ENCODE measurements at places on chromosomes 5 and 9.

DNA sequence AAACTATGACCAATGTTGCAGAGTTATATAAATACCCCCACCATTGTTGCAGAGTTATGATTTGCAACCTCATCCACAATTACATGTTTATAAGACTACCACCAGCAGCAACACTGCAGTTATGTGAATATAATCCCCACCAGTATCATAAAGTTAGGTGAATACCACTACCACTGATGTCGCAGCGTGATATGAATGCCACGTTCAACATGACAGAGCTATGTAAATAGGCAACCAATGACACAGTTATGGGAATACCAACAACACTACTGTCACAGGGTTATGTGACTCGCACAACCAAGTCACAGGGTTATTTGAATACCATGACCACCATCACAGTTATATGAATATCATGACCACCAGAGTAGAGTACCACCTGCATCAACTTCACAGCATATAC is 63.9 kb downstream of the SHC3 start:
- DNase-seq = no peak

GRCh38 chr5:172541773-172542136 is 87.4 kb upstream of the SH3PXD2B start:
- DNase-seq = no peak

DNA sequence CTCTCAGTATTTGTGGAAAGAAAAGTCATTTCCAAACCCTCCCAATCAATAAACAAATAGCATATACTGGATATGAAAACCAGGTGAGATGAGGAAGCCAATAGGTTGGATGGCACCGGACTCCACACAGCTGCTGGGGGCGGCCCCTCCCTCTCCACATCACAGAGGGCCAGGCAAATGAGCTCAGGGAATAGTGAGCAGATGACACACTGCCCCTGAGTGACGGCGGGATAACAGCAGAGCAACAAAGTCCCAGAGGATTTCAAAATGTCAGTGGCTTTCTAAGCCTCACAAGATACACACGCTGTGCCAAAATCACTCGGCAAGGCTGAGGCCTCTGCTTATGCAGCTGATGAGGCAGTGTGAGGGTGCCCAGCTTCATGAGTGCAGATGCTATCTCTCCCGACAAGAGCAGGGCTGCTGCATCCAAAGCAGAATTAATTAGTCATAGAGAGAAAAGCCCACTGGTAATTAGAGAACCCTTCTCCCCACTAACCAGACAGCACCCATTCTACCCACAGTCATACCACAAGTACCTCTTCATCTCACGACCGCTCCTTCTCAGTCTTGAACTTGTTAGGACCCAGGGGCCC is 235.0 kb upstream of the NFIL3 start:
- DNase-seq = no peak

- DNase-seq = peak; percentile 37
These were observed 15.1 kb downstream of the IFNA1 start for GRCh38 chr9:21455320-21455719.

DNA sequence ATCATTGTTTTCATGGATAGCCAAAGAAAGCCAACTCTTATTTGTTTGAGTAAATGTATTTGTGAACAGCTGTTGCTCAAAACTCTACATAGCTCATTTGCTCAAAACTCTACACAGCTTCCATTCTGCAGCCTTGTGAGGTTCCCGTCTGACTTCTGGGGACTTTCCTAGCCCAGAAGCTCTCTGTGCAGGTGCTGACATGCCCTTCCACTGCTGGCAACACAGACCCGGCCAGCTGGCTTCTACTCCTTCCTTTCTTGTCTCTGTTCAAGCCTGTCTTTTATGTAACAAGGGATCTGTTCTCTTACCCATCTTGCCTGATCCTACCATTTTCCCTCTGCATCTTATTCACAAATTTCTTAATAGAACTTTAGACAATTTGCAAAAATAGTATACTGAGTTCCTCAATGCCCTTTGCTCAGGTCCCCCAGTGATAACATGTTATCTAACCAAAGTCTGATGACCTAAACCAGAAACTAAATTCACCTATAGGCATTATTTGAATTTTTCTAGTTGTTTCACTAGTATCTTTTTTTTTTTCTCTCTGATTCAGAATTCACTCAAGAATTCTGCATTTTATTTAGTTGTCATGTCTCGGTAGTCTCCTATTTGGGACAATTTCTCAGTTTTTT is 556.5 kb upstream of the SEMA6A start:
- peak; percentile 31 for DNase-seq

- DNase-seq = no peak
These were observed 73.0 kb downstream of the UGCG start for GRCh38 chr9:111969622-111970021.

- DNase-seq = no peak
These were observed 183.3 kb downstream of the MAPKAP1 start for GRCh38 chr9:125523681-125524080.

DNA sequence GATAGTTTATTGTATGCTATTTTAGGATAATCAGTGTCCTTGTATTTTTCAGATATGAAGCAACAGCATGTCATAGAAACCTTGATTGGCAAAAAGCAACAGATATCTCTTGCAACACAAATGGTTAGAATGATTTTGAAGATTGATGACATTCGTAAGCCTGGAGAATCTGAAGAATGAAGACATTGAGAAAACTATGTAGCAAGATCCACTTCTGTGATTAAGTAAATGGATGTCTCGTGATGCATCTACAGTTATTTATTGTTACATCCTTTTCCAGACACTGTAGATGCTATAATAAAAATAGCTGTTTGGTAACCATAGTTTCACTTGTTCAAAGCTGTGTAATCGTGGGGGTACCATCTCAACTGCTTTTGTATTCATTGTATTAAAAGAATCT is 14.5 kb downstream of the CCT5 start:
- no peak for DNase-seq

DNA sequence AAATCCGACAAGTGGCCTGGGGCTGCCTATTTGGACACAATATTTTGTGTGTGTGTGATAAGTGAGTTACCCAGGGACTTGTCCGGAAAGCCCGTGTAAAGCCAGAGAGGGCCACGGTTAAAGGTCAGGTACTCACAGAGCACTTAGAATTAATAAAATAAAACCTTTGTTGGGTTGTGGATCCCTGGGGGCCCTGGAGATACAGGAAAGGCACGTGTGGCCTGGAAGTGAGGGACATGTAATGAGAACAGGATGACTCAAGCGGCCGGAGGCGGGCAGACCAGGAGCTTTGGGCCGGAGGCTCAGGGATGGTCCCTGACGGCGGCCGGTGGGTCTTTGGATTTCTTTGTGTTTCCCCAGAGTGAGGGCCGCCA is 1.0 kb downstream of the DMRT2 start:
- no peak for DNase-seq

DNA sequence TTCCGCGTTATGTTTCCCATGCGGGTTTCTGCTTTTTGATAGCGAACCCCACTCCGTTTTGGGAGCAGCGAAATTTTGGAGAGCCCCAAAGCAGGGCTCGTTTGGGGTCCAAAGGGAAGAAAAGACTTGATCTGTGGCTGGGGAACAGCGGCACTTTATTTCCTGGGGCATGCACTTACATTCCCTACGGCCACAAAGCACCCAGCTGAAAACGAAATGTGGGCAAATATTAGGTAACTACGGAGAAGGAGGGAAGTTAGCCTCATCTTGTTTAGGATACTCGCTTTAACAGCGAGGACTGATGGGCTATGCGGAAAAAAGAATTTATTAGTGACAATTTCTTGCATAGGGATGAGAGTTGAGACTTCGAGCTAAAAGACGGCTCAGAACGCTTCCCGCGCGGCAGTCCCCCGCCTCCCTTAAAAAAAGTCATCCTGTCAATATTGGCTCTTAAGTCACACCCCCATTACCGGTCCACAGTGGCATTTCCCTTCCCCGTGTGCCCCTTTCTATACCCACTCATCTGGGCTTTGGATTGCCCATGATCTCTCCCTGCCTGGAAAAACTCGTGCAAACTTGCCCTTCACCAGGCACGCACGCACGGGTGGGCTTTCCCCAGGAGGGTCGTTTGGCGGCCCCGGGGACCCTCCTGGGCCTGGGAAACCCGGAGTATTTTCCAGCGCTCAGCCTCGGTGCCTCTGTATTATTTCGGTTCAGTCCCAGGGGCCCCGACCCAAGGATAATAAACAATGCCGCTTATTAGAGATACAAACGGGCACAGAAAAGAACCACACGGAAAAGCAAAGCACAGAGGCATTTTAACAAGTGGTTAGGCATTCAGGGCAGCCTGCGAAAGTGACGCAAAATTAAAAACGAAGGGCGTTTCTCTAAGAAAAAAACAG is 35.8 kb upstream of the NFIB start:
- no peak for DNase-seq

- no peak for DNase-seq
These were observed 489.8 kb downstream of the SEMA5A start for GRCh38 chr5:9056046-9056445.

DNA sequence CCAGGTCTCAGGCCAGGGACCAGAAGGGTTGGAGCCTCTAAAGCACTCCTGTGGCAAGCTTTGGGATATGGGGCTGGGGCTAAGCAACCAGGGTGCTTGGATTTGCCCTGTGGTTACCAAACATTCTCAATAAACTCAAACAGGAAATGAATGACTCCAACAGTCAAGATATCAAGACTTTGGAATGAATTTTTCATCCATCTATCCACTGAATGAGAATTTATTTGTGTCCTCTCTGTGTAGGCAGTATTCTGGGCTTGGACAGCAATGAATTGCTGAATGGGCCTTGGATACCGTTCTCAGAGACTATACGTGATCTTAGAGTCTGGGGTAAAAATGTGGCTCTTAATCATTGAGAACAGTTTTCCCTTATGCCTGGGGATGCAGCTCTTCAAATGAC is 212.5 kb downstream of the DAB2IP start:
- DNase-seq = no peak

DNA sequence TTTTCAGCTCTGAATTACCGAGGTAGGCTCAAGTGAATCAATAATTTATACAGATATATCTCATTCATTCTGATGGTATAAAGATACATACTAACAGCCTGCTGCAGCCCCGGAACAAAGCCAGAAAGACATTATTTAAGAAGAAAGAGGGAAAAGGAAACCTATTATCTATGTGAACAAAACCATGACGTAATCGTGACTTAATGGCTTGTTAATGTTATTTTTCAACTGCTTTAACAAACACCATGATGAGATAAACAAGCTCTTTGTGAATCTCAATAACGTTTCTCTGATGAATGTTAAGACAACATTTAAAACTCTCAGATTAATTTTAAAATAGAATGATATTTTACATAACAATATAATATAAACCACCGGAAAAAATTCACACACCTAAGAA is 237.1 kb downstream of the SLF1 start:
- no peak for DNase-seq

DNA sequence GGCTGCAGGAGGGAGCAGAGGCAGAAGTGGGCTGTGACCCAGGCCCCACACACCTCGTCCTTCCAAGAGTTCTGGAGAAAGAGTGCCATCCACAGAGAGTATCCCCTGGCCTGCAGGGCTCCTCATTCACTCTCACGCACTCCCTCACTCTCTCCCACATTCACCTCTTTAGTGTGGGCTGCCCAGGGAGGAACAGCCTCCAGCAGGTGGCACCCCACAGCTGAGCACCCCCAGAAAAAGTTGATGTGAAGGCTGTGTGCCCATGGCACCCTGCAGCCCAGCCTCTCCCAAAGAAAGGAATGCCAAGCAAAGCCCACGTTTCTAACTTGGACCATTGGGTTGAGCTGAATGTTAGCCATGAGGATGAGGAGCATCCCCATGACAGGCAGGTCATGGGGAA is 4.5 kb upstream of the SHC3 start:
- no peak for DNase-seq

- no peak for DNase-seq
These were observed 411.6 kb downstream of the BNC2 start for GRCh38 chr9:16458696-16459420.

- no peak for DNase-seq
These were observed 66.8 kb upstream of the CEP78 start for GRCh38 chr9:78169125-78169524.

- peak; percentile 70 for DNase-seq
These were observed 59.4 kb upstream of the RAPGEF1 start for GRCh38 chr9:131799177-131799823.

GRCh38 chr5:176784218-176785165 is 25.9 kb upstream of the UNC5A start:
- DNase-seq = no peak

DNA sequence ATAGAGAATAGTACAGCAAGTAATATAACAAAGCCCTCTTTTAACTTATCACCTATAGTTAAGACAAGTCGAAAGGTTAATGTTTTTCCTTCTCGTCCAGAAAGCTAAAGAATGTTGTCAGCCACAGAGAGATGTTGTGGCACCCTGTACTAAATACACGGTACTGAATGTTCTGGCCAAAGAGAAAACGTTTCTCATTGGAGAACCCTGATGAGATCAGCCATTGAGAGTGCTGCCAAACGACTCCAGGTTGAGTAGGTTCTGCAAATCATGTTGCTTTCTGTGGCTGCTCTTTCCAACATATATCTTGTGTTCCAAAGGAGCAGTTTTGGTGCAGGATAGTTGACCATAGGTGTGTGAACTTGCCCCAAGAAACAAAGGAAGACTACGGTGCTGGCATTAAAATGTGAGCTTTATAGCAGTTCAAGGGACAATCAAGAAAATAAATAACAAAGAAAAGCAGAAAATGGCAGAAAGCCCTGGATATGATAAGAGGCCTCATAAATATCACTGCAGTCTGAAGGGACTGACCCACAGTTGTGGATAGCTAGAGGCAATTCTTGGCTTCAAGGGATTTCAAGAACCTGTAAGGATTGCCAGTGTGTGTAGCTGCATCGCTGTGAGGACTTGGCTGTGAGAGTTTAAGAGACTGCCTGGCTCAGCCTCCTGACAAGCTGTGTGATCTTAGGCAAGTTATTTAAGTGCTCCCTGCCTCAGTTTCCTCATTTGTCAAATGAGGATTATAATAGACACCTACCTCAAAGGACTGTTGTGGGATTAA is 102.7 kb downstream of the ARHGEF28 start:
- DNase-seq = no peak

- DNase-seq = no peak
These were observed 310.9 kb downstream of the EFNA5 start for GRCh38 chr5:107359916-107360234.

DNA sequence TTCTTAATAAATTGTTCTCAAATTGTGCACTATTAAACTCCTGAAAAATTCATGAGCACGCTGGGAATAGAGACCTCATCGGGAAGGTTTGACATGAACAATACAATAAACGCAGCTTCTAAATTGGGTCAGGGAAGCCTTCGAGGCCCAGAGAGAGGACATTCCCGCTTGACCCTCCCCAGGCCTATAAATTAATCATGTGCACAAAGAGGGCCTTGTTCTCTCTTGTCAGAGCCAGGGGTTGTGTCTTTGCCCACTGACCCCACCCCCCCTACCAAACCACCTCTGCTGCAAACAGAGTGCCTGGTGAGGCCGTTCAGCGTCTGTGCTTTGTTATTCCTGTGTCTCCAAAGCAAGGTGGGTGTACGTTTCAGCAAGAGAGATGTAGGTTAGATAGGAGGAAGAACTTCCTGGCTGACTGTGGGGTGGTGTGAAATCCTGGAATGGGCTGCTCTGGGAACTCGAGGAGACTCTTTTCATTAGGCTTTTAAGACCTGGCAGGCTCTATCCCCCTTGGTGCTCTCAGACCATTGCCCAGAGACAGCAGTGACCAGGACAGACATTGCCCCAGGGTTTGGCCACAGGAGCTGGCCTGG is 18.2 kb upstream of the DAB2IP start:
- DNase-seq = no peak

GRCh38 chr9:115002371-115003120 is 72.2 kb upstream of the TNFSF8 start:
- DNase-seq = no peak

GRCh38 chr9:128902351-128903078 is 18.3 kb upstream of the PHYHD1 start:
- peak; percentile 85 for DNase-seq

- no peak for DNase-seq
These were observed 3.4 kb downstream of the CSF2 start for GRCh38 chr5:132076983-132077382.

Measured in GM20000 (cell line).